ENCODE measurements at places on chromosomes 7 and 10.

- no peak for DNase-seq
Measured at GRCh38 chr10:103800789-103801540, 54.4 kb downstream of the SH3PXD2A start.

DNA sequence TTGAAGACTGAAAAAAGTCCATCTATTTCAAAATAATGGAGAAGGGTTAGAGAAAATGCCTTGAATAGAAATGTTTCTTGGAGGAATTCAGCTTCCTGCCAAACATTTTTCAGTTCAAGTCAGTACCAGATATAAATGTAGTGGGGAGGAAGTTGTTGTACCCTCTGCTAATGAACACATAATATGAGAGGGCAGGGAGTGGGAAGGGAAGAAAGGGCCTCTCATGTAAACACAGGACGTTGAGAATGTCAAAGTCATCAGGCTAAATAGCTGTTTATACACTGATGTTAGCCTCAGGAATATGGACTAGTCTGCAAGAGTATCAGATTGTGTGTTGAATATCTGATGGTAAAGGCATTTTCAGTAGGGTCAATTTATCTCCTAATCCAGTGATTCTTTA lies 37.0 kb downstream of the GPR37 start:
- no peak for DNase-seq

DNA sequence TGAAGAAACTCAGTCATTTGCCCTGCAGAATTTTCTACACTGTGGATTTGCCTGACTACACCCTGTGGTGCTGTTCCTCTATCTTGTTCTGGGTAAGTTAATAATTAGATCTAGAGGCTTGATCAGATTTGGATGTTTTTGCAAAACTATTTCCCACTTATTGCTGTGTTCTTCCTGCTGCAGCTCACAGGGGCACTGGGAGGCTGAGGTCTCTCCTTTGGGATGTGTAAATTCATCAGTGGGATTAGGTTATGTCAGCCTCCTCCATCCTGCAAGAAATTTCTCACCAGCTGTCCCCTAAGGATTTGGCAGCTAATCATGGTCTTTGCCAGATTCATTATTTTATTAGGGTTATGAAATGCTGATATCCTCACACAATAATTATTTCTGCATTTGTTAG lies 148.1 kb upstream of the ZNF32 start:
- DNase-seq: no peak

- DNase-seq: no peak
Measured at GRCh38 chr10:126321440-126321839, 66.8 kb downstream of the ADAM12 start.

- DNase-seq: no peak
Measured at GRCh38 chr10:90141791-90142190, 440.4 kb downstream of the KIF20B start.

DNA sequence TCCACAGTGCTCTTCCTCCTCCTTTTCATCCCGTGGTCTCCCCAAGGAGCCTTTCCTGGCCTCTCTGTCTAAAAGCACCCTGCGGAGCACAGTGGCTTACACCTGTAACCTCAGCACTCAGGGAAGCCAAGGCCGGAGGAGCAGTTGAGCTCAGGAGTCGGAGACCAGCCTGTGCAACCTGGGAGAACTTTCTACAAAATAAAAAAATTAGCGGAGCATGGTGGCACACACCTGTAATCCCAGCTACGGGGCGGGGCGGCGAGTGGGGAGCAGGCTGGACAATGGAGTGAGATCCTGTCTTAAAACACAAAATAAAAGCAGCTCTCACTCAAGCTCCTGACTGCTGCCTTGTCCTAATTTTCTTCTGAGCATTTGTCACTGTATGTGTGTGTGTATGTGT lies 1.4 kb upstream of the COBL start:
- DNase-seq: no peak

DNA sequence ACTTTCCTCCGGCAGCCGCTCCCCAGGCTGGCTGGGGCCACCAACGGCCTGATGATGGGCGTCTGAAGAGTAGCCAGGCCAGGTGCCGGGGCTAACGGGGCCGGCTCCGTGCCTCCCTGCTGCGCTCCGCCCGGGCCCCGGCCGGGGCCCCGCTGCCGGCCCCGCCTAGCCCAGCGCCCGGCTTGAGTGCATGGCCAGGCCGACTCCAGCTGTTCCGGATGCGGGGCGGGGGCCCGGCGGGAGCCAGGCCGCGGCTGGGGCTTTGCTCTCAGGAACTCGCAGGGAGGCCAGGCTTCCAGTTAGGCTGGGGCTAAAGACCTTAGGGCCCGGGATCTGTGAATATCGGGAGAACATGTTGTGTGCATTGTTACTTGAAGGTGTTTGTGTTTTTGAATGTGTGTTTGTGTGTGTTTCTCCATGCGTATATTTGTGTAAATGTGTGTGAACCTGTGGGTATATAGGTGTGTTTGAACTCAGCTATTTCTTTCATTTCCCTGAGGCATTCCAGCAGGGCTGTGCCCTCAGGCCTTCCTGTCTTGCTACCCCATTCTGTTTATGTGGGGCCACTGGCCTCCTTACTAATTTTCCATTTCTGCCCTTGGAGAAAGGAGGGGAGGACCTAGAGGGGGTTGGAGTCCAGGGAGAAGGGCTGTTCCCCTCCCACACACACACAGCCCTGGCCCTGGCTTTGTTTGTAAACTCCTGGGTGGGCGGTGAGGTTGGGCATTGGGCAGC lies 1.1 kb upstream of the LBX1 start:
- DNase-seq: peak; percentile 19

DNA sequence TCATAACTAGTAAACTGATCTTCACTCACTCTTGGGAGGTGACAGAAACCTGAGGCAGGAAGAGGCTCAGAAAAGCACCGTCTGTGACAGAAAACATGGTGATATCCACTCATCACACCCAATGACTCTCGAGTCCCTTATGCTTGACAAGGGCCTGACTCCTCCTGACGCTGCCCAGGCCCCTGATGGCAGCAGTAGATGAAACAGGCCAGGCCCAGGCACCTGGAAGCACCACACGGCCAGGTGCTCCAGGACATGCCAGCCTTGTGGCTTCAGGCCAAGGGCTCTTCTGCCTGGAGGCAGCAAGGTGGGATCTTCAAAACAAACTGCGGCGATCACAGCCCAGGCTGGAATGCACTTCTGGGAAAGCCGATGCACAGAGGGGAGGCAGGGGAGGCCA lies 89.3 kb downstream of the MAD1L1 start:
- DNase-seq: no peak

- DNase-seq: no peak
Measured at GRCh38 chr10:116385311-116385710, 42.3 kb upstream of the PNLIPRP3 start.

DNA sequence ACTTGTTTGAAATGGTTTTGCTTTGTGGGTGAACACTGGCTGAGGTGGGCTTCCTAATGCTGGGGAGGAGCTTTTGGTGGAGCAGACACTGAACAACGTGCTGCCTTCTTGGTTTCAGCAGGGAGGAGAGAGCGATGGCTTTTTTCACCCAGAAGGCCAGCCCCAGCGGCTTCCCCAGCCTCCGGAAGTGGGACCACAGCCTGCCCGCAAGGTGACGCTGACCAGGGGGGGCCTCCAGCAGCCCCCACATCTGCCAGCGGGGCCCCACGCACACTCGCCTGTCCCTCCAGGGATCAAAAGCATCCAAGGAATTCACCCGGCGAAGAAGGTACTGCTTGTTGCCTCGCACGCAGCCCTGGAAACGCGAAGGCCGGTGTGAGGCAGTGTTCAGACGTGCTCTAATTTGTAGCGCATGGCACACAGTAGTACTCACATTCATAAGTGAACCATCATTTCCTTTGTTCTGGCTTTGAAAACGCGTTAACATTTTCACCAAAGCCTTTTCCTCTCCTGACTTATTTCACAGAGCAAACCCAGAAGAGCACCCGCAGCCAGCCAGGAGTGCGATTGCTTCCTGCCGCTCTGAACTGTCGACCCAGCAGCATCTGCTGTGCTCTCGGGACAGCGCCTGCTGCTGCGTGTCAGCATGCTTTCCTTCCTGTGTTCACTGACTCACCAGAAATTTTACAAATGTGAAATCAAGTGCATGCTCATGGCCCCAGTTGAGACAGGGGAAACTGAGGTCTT lies 48.4 kb downstream of the SHH start:
- no peak for DNase-seq

DNA sequence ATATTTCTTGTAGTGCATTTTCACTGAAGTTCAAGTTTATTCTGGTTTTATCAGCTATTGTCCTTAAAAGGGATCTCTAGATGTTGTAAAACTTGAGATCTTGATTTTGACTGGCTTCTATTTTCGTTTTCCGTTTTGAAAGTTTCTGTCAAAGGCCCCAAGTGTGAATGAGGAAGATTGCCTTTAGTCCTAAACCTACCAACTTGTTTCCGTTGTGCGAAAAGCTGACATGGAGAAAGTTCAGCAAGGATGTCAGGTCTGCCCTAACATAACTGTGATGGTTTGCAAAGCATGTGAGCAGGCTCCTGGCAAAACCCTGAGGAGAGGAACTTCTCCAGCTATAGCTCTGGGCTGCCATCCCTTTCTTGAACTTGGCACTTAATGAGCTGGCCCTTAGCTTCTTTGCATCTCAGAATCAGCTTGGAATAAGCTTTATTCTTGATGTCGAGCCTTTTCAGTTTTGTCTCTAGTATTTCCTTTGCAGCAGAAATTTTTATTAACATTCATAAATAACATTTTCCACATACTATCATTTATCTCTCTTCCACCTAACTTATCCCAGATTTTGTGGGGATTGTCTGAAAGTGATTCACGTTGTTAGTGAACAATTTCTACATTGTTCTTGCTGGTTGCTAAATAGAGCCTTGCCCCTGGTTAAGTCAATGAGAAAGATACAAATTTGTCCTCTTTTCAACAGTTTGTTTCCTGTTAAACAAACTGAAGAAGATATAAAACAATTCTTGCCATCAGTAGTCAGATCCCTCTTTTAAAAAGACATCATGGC lies 559.4 kb downstream of the SUGCT start:
- DNase-seq: no peak

DNA sequence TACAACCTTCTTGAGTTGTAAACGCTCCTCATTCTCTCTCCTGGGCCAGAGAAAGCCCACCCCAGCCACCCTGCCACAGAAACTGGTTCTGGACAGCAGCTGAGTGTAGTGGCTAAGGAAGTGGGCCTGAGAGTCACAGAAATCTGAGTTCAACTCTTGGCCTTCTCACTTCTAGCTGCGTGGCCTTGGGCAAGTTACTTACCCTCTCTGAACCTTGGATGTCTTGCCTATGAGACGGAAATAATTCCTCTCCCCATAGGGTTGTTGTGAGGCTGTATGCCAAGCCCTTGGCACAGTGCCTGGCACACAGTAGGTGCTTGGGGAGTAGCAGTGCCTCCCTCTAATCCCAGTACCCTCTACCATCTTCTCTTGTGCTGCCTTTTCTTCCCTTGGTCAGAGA lies 51.5 kb downstream of the ADAMTS14 start:
- DNase-seq: no peak

GRCh38 chr10:88987840-88988239 lies 2.8 kb upstream of the FAS start:
- no peak for DNase-seq

DNA sequence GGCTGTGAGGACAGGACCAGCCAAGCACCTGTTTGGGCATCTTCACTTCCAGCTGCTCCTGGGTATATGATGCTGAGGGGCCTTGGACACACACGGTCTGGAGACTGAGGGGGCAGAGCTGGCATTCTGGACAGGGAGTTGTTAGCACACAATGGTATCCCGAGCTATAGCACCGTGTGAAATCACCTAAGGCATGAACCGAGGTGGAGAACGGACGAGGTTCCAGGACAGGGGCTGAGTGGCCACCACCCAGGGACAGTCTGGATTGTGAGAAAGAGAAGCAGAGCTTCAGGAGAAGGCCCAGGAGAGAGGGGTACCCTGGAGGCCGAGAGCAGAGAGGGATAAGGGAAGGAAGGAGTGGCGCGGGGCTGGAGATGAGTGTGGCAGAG lies 571.8 kb downstream of the TCERG1L start:
- no peak for DNase-seq

GRCh38 chr7:16420329-16420648 lies 1.0 kb downstream of the CRPPA start:
- DNase-seq: no peak

All from SHP77 (cell line).